ENCODE measurements at places on chromosomes 4 and X. TPM values are rescaled to one million over a fixed set of nuclear protein-coding genes. Genes with fewer than 3 reads are reported as not detected.
A peak's percentile ranks its signal among the peaks of the same experiment; 100 is the strongest.

The IBSP gene
- polyA plus RNA-seq = 0.30 TPM

The GABRQ gene
- 1.0 TPM for polyA plus RNA-seq

The BMP15 gene
- not detected for polyA plus RNA-seq

The JCHAIN gene
- 2.1 TPM for polyA plus RNA-seq

The IDH3G gene
- 52.0 TPM for polyA plus RNA-seq

The IRAK1 gene
- 74.9 TPM for polyA plus RNA-seq

DNA sequence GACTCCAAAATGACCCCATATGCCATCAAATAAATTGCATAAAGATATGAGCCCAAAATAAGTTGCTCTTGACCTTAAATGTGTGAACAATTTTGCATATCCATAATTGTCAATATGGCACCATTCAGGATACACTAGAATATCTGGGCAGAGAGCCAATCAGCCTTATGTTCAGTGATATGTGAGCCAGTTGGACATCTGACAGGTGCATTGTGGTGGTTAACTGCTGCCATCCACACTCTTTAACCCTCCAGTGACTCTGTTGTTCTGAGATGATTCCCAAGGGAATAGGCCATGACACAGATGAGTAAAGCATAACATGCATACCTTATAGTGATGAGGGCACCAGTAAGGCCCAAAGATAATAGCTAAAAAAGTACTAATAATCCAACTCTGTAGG, 500.1 kb downstream of the PCDH18 start:
- no peak for DNase-seq

DNA sequence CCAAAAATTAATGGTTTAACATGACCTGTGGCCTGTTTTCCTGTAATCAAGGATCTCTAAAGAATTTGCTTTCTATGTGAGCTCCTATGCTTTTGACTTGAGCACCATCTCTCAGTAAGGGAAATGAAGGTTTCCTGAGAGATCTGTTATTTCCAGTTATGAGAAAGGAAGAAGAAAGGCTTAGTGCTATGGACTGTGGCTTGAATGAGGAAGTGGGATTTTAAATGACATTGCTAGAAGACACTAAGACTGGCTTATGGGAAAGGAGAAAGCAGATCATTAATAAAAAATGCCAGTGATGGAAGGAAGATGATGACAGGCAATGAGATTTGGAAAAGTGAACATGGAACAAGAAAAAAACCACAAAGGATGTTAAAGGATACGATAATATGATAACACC, 285.4 kb downstream of the OPHN1 start:
- no peak for DNase-seq

DNA sequence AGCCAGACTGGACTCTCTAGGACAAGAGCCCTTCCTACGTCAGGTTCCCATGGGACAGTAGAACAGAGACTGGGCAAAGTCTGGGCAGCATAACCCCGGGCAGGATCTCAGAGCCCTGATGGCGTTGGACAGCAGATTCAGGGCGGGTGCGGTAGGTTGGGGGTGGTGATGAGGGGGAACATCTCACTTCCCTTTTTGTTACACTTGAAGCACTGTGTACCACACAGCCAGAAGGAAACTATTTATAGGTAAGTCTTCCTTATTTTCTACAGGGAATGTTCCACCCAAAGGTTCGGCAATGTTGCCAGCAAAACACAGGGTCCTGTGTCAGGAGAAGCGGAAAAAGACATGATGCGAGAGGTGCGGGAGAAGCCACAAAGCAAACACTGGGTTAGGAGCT, 54.3 kb downstream of the TSC22D3 start:
- no peak for DNase-seq

GRCh38 chr4:86416081-86416480, 56.2 kb upstream of the MAPK10 start:
- DNase-seq = no peak

- DNase-seq = no peak
These were observed 36.3 kb downstream of the PDGFRA start for GRCh38 chr4:54265366-54265765.

DNA sequence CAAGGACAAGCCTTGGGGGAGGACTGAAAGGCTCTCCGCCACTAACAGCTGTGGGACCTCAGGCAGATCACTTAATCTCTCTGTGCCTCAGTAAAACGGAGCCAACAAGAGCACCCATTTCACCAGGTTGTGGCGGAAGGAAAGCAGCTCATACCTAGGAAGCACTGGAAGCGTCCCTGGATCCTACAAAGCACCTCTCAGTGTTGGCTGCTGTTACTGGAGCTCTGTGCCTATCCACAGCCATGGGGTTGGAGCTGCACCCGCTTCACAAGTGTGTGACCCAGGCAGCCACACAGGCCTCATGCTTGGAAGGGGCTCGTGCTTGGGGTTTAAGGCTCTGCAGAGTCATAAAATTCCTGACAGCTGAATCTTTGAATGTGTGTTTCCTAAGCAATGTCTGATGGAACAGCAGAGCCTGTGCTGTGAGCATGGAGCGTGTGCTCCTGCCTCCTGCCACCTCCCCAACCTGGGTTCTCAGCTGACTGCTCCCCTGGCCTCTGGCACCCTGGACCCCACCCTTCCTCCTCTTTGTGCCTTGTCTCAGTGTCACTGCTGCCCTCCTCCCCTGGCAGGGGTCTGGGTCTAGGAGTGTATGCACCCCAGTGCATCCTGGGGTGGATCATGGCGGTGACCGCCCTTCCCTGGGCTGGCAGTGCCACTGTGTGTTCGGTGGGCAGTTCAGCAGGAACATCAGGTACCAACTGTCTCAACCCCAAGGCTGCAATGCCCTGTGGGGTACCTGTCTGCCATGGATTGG, 14.4 kb upstream of the MAN2B2 start:
- no peak for DNase-seq

DNA sequence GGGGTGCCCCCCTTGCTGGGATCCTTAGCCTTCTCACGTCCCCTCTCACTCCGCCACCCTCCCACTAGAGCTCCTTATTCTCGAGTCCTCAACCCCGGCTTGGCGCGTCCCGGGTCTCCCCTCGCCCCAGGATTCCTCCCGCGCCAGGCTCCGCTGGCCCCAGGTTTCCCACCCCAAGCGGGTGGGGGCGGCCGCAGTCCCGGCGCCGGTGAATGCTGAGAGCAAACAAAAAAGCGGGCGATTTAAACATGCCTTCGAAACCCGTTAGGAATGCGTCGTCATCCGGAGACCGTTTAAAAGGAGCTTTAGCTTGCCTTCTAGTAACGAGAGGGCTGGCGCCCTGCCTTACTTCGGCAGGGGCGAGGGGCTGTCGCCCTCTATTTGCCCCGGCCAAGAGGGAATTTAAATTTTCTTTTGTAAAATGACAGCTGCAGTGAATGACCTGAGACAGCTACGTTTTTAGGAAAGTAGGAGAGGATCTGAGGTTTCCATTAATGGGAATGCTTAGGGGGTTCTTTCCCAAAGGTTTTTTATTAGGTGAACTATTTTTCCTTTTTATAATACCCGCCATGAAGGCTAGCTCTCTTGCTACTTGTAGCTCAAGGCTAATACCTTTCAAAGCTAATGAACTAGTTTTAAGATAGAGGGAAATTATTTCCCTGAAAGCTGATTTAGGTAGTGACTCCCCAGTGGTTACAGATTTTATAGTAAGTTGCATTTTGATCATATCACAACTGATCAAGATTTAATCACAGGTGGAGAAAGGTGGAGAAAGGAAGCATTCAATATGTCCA, 3.1 kb downstream of the JADE1 start:
- DNase-seq = peak; percentile 67
